Effector CD4-positive, alpha-beta T cell (primary cell): ENCODE measurements at places on chromosomes 16 and 17.

DNA sequence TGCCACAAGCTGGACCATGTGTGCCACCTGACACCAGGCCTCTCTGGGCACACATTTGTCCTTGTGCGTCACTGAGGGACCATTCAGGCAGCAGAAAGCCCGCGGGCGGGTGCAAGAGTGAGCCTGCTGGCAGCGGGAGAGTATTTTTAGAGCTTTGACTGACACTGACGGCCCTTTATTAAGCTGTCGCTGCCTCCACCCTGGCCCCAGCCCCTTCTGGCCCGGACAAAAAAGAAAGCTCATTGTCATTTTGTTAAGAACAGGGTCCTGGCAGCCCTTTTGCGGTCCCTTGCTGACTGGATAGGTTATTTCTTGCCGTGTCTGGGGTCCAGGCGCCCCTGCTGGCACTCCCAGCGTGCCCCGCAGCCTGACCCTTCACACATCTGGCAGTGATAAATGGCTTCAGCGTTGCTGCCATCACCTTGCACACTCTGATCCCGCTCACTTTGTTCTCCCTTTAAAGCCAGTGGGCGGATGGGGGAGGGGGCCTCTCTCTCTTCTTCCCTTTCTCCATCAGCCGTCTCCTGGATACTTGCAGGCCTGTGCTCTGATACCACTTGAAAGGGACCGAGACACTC lies 78.4 kb upstream of the NKD1 start:
- no peak for DNase-seq

DNA sequence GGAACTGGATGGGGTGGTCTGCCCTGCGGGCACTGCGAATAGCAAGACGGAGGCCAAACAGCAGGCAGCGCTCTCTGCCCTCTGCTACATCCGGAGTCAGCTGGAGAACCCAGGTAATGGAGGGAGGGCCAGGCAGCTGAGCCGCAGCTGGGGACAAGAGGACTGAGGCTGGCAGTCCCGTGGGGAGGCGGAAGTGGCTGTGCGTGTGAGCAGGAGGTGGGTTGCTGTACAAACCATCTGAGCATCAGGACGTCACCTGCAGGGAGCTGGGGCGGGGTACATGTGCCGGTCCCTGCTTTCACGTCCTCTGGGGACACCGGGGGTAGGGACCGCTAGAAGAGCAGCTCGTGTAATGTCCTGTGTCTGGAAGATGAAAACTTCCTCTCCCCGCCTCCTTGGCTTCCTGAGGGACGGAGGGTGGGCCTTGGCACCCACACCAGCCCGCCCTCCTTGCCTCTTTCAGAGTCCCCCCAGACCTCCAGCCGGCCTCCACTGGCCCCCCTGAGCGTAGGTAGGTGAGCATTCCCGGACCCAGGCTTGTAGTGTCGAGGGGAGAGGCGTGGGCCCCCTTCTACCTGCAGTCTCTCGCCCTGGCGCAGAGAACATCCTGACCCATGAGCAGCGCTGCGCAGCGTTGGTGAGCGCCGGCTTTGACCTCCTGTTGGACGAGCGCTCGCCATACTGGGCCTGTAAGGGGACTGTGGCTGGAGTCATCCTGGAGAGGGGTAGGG lies 3.7 kb downstream of the ADAD2 start:
- no peak for DNase-seq

- DNase-seq, result peak; percentile 55
Measured at GRCh38 chr16:22188595-22189442, 17.3 kb upstream of the EEF2K start.

- no peak for DNase-seq
Measured at GRCh38 chr16:86243123-86243473, 267.2 kb upstream of the FOXF1 start.

DNA sequence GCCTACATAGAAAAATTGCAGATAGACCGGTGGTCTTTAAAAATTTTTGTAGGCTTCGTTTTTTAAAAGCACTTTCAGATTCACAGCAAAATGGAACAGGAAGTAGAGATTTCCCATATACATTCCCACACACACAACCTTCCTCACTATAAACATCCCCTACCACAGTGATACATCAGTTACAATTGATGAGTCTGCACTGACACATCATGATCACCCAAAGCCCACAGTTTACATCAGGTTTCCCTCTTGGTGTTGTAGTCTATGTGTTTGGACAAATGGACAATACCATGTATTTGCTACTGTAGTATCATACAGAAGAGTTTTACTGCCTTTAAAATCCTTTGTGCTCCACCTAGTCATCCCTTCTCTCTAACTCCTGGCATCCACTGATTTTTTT lies 113.9 kb upstream of the ADAMTS18 start:
- DNase-seq, result no peak

DNA sequence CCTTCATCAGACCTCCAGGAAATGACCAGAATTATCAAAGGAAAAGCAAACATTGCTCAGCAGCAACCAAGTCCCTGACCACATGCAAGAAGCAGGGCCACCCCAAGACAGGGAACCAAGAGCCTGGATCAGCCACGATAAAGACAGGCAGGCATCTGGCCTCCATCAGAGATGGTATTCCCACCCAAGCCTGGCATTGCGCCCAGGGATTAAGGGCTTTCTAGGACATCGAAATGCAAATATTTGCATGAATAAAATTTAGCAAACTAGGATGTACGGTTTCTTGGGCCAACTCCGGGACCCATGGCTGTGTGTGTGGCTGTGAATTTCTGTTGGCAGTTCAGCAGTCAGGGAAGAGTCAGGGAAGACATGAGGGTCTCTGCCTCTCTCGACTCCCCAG lies 241.4 kb upstream of the DYNLRB2 start:
- no peak for DNase-seq

GRCh38 chr17:32100971-32101631 lies 41.2 kb upstream of the RHOT1 start:
- no peak for DNase-seq

DNA sequence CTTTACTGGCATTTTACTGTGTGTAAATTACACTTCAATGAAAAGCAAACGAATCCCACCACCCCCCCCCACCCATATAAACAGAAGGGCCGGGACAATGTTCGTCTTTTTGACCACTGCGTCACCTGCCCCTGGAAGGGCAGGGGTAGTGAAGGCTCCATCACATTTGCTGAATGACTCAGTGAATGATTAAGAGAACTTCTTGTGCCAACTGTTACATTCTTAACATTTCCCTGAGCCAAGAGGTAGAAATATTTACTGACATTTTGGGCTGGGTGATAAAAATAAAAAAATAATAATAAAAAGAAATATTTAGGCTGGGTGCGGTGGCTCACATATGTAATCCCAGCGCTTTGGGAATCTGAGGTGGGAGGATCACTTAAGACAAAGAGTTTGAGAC lies 24.1 kb downstream of the C16orf96 start:
- DNase-seq, result no peak

DNA sequence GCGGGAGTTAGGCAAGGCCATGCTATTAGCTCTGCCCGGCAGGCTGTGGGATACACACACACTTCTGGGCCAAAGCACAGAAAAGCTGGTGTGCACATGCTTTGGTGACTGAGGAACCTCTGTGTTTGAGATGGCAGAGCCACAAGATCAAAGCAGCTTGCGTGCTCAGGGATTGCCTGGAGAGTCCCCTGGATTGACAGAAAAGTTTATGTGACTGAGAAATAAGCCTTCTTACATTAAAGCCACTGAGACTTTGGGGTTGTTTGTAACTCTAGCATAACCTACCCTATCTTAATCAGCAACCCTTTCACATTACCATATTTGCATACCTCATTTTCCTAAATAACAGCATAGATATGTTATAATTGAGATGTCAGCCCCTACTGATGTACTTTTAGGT lies 69.3 kb downstream of the MYO1D start:
- DNase-seq, result no peak

- no peak for DNase-seq
Measured at GRCh38 chr16:10077861-10078260, 104.4 kb downstream of the GRIN2A start.

DNA sequence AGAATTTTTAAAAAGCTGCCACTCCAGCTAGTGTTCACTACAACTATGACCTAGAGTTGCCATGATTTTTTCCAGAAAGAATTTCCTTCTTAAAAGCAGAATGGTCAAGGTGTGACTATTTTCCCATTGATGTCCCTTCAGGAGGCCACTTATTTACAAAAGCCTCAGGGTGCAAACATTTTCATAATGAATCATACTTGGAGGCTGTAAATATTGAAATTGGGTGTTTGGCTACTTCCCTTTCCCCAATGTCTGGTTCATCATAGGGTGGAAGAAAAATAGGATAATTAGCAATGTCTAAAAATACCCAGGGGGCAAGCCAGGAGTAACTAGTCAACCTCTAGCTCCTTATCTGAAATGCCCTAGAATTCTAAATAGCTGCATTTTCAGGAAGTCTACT lies 18.8 kb downstream of the AXIN2 start:
- no peak for DNase-seq

GRCh38 chr16:3045758-3046640 lies at the start of gene MMP25:
Gene MMP25 (plus strand): TSS chr16:3046561. CDS start chr16:3046918, 357 bp downstream.
- no peak for DNase-seq

DNA sequence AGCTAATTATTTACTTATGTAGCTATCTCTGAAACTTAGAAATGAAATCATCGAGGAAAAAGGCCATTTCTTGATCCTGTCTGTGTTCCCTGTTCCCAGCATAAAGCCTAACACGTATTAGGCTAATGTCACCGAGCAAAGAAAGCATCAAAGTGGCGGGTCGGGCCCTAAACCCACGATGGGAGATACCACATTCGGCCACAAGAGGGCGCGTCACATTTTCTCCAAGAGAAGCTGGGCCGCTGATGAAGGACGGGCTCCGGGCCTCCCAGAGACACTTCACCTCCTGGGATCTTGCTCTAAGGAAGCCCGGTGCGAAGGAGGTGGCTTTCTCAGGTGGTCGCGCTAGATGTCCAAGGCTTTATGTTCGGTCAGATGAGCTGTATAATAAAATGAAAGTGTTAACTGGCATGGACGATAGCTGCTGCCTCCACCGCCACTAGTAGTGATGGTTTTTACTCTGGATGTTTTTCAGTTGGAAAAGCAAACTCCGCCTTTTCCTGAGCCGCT lies 853 bp upstream of the PDK2 start:
- DNase-seq, result peak; percentile 90

- no peak for DNase-seq
Measured at GRCh38 chr16:27642756-27643155, 92.8 kb downstream of the KATNIP start.

DNA sequence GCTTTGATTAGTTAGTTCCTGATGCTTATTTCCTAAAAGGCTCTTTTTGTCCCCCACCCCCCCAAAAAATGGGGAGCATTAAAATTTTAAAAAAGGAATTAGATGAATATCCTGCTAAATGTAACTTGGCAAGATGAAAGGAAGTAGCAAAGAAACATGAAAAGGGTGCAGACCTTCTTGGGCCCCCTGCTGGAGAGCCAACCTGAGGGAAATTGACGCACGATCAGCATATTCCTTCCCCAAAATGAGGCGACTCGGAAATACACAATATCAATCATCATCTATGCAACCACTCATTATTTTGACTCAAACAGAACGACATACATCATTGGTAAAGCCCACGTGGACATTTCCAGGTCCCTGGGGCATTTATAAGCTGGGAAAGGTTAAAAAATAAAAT lies 59.7 kb downstream of the GRIN2A start:
- no peak for DNase-seq

DNA sequence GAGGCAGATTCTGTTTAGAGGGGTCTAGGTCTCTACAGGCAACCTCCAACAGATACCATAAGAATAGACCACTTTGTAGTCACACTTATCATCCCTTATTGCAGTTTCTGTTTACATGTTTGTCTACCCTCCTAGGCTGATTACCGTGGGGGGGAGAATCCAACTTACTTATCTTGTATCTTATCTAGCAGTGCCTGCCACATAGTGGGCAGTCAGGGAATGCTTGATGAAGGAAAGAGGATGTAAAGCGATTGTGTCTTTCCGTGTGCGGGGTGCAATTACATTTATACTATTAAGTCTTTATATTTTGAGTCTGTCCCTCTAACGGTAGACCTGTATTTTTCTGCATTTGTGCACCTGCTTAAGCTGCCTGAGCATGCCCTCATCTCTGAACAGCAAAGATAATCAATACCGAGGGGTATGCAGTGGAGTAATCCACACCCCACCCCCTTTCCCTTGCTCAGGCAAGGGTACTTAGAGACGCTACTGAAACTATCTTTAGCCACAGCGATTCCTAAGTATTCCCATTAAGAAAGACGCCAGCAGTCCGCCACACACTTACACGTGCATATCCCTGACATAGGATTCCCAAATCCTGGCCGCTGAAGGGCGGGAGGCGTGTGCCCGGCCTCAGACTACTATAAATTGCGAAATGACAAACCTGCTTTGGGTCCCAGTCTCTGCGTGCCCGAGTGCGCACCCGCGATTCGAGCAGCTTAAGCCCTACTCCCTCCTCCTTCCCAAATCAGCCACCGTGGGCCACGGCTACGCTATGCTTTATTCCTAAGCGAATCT lies 635 bp upstream of the AATF start:
- no peak for DNase-seq

- DNase-seq, result no peak
Measured at GRCh38 chr17:11885051-11885450, 112.2 kb downstream of the ZNF18 start.

DNA sequence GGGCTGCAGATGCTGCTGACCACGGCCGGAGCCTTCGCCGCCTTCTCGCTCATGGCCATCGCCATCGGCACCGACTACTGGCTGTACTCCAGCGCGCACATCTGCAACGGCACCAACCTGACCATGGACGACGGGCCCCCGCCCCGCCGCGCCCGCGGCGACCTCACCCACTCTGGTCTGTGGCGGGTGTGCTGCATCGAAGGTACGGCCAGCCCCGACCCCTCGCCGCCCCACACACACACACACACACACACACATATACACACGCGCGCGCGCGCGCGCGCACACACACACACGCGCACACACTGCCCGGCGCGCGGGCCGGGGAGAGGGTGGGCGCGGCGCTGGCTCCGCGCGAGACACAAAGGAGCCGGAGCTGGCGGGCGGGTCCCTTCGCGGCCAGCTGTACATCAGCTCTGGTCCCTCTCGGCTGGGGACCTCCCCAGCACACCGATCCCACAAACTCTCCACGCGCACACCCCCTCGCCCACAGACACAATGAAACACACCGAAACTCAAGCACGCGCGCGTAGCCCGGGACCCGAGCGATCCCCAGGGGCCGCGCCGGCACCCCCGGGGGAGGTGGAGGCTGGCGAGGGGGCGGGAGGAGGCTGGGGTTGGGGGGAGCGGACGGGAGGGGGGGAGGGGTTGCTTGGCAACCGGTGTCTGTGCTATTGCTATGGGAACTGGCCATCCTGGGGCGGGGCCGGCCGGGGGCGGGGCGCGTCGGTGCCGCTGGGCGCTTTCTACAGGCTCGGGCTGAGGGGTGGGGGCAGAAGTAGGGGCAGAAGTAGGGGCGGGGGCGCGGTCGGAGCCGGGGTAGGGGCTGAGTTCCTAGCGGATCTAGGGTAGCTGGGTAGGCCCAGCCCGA lies 658 bp downstream of the CACNG4 start:
- DNase-seq, result no peak

GRCh38 chr17:78761789-78762406 lies 20.2 kb downstream of the CYTH1 start:
- no peak for DNase-seq
